ENCODE measurements at places on chromosomes 11 and 22.

- peak; percentile 16 for DNase-seq
Observed at GRCh38 chr11:19938169-19938856, 222.0 kb downstream of the DBX1 start.

DNA sequence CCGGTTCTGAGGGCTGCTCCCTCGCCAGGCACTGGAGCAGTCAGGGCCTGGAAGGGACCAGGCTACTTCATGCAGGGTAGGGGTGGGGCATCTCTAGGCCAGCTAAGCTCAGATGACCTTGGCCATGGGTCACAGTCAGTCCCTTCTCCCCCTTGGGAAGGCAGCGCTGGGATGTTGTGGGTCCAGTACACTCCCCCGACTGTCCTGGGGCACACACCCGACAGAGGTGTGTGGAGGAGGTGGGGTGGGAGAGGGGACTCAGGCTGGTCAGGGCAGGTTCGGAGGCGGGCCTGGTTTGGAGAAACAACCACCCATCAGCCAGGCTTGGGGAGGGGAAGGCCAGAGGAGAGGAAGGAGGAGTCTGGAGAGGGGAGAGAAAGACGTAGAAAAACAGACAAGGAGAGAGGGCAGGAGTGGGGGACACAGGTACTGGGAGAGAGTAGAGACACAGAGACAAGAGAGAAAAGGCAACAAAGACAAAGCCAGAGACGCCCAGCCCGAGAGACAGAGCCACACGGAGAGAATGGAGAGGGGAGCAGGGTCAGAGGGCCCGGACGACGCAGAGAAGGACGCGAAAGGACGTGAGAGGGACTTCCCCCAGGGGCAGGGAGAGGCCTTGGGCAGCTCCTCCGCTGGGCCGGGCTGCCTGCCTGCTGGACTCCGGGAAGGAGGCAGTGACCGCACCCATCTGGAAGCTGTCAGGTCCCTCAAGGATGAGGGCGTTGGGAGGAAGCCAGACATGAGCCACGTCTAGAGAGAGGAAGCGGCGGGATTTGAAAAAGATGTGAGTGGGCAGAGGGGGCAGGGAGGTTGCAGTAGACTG lies 30.6 kb upstream of the TSKU start:
- no peak for DNase-seq

- DNase-seq, result peak; percentile 95
Observed at GRCh38 chr11:116515664-116516184, 257.1 kb downstream of the BUD13 start.

DNA sequence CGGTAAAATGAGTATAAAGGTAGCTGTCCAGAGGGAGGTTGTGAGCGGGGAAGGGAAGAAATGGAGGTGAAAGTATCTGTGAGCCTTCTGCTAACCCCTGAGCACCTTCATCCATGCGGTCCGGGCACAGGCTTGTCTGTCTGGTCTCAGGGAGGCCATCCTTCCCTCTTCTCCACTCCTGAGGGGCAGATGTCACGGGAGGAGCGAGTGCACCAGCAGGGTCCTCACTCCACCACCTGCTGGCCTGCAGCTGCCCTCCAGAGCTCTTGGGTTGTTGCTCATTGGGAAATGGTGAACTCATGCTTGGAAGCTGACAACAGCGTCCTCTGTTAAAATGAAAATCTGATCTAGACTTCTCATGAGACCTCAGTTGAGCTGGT lies 33.8 kb upstream of the WNT11 start:
- no peak for DNase-seq

- DNase-seq, result no peak
Observed at GRCh38 chr11:134480136-134480712, 68.2 kb upstream of the B3GAT1 start.

GRCh38 chr11:83006877-83007330 lies 64.8 kb downstream of the RAB30 start:
- peak; percentile 10 for DNase-seq

- DNase-seq, result no peak
Observed at GRCh38 chr22:30887861-30888260, 80.7 kb downstream of the MORC2 start.

DNA sequence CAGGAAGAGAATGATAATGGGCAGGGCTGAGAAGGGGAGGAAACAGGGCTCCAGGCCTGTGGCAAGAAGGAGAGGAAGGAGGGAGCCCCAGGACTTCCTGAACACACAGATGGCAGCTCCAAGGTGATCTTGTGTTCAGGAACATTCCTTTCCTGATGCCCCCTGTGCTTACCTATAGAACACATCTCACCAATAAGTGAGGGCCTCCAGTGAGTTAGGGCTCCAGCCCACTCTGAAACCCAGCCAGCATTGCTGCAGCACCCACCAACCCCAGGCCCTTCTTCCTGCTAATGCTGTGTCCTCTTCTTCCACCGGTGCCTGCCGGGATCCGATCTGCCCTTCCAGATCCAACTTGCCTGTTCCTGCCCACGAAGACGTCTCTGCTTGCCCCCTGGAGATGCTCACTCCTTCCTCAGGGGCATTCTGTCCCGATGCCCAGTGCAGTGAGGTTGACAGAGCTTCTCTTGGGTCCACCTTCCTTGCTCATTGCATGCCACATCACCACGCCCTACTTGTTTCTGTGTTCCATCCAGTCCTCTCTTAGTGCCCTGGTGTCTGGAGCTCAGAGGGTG lies 17.4 kb downstream of the ANKK1 start:
- no peak for DNase-seq

DNA sequence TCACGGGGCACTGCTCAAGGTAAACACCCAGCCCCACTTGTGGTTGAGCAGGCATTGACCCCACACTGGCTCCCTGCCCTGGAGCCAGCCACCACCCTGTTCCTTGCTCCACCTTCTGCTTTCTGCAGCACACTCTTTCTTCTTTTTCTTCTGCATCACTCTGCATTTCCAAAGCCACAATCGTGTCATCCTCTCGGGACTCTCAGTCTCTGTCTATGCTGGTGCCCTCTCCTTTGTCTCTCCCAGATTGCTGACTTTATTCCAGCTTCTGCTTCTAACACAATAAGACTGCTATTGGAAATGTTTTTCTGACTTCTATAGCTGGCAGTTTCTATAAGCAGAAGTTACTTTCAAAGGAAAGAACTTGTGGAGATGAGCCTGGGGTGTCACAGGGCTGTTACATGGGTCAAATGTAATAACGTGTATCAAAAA lies 14.4 kb downstream of the GRAP2 start:
- peak; percentile 29 for DNase-seq

DNA sequence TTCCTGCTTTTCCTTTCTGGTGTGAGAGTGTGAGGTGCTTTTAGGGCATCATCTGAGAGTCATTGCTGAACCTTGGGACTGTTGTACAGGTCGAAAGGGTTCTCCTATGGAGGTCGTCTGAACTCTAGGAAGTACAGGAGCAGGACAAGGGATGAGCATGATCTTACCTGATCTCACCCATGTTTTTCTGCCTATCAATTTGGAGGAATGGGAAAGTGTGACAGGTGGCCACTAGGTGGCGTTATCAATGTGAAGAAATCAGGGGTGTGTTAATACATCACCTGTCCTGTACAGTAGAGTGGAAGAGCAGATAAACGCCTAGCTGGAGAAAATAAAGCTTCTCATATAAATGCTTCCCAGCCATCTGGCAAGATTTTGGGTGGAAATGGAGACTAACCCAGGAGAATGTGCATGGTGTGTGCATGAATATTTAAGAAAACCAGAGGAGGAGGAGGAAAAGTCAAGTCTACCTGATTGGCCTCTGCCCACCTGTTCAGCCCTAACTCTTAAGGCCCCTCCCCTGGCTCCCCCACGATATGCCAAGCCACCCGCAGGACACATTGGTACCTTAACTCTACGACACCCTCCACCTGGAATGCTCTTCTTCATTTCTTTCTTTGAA lies 72.0 kb upstream of the NARS2 start:
- peak; percentile 85 for DNase-seq

GRCh38 chr22:37069319-37069718 lies 17.8 kb downstream of the KCTD17 start:
- no peak for DNase-seq

- DNase-seq, result no peak
Observed at GRCh38 chr22:50251477-50252081, 514 bp upstream of the HDAC10 start.

- DNase-seq, result peak; percentile 21
Observed at GRCh38 chr22:40348025-40348658, 1.8 kb downstream of the ADSL start.

DNA sequence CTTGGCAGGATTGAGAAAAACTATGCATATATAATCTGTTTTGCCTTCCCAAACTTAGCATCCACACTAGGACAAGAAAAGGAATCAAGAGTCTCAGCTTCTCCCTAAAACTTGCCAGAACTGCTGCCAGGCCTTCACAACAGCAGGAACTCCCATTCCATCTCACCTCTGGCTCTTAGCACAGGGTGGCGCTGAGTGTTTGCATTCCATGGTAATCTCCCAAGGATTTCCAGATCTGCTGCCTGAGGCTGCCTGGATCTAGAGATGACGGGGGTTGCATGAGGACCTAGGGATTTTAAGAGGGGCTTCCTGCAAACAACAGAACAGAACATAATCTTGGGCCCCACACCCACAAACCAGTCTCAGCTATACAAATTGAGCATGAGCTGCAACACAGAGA lies 87.1 kb upstream of the OPCML start:
- peak; percentile 36 for DNase-seq

- no peak for DNase-seq
Observed at GRCh38 chr11:2883979-2884815, 1.4 kb downstream of the CDKN1C start.

- DNase-seq, result no peak
Observed at GRCh38 chr22:36469094-36469710, 12.2 kb downstream of the TXN2 start.

GRCh38 chr11:46047520-46047919 lies 73.7 kb downstream of the PHF21A start:
- no peak for DNase-seq

DNA sequence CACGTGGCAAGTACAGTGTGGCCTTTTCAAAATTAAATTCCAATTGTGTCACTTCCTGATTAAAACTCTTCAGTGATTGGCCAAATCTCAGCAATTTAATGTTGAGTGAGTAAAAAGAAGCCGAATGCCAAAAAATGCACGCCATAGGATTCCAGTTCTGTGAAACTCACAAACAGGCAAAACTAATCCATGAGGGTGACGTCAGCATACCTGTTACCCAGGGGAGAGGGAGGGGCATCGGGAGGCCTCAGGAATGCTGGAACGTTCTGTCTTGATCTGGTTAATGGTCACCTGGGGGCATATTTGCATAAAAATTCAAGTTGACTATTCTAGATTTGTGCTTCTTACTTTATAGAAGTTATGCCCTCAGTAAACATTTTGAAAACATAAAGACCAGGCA lies 39.9 kb upstream of the RAB1B start:
- no peak for DNase-seq

DNA sequence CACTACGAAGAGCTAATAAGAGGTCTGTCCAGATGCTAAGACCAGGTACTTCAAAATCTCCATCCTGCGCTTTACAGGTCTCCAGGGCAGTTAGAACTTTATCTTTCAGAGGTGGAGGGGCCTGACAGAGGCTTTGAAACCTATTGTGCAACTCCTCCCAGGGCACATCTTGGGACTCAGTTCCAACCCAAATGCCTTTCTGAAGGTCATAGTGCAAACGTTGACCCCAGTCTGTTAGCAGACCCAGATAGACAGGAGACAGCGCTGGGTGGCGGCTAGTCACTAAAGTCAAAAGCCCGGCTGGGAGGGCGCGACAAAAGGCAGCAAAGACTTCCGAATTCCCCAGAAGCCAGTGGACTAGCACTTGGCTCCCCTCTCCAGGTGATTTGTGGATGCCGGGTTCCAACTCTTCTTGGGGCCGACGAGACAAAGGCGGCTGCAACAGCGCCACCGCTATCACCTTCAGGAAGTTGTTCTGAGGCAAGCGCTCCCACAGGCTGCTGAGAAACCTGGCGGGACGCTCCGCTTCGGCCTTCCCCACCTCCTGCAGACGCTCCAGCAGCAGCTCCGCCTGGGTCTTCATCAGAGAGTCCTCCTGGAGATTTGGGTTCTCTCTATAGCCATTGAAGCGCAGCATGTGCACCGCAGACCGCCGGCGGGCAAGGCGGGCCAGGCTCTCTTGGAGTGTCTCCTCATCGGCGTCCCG lies 728 bp downstream of the FANCF start:
- peak; percentile 71 for DNase-seq

DNA sequence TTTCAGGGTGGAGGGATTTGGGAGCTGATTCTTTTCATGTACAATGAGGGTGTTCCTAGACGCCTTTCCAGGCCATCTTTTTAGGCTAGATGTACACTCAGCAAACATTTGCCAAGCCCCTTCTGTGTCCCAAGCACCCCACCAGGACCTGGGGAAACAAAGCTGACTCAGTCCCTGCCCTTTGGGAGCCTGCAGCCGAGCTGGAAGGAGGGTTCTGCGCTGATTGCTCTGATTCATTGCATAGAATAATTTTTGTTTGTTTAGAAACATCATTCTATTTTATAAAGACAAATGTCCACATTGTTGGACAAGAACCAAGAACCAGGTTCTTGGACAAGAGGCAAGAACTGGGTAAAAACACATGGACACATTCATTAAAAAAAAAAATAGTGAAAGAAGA lies 16.7 kb downstream of the TP53AIP1 start:
- DNase-seq, result peak; percentile 53

All from NCI-H1092 treated with DMSO at 0.1 percent for 48 hours (cell line).